ENCODE measurements at places on chromosomes 11 and 22. TPM values are rescaled to one million over a fixed set of nuclear protein-coding genes. Genes with fewer than 3 reads are reported as not detected.
A peak's percentile ranks its signal among the peaks of the same experiment; 100 is the strongest.

DNA sequence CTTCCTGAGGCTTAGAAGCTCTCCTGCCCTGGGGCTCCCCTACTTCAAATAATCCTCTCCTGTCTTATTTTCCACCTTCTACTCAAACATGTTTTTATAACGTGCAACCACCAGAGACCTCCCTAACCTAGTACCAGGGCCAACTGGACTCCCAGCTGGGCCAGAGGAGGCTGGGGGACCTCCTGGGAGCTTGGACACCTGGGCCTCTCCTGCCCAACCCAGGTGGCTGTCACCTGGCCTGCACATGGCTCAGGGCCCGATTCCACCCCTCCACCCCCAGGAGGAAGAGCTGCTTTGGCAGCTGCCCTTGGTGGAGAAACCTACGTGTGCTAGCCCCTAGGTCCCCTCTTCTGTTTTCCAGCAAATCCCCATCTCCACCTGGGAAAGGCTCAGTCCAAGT, 105.2 kb downstream of the ABTB2 start:
- H3K4me3 ChIP-seq, result no peak overlapping the region
- no peak overlapping the region for H3K27ac ChIP-seq

DNA sequence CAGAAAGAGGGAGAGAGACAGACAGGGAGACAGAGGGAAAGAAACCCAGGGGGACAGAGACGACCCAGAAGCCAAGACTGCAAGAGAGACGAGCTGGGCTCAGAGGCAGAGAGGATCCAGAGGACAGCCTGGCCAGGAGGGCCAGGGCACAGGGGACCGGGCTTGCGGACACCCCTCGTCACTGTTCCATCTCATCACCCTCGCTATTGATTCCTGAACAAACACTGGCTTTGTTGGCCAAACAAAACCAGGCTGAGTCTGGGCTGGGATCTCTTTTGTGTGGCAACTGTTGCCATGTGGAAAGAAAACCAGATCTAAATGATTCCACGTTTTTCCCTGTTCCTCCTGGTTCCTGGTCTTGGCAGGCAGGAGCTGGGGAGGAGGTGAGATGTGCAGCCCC, 339.4 kb downstream of the MN1 start:
- no peak for DNase-seq
- peaks cover 13% of the 10 kb centered on the region for H3K4me1 ChIP-seq
- H3K4me3 ChIP-seq, result no peak overlapping the region
- no peaks in the 10 kb centered on the region for H3K27me3 ChIP-seq
- no peak overlapping the region for H3K27ac ChIP-seq
- H3K36me3 ChIP-seq, result no peaks in the 10 kb centered on the region

Gene MS4A4E
- total RNA-seq, result not detected

Gene RBM4B
- 34.0 TPM for total RNA-seq

Gene TRIM49
- not detected for total RNA-seq

Gene CENPM
- total RNA-seq, result 37.2 TPM

DNA sequence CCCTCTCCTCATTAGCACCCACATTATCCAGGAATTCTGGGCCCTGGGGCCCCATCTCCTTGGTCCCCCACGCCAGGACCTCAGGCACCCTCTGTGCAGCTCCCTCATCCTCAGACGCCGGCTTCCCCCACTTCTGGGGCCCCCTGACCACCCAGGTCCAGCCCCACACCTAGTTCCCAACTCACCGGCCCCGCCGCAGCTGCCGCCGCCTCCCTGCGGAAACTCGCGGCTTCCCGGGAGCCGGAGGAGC, at the start of gene PCSK7:
PCSK7 (minus strand) TSS at position 232 of the 250 bp plus-strand sequence. CDS start 2,229 bp downstream, outside the sequence.
- H3K27ac ChIP-seq, result no peak within 1 kb of the TSS
- H3K36me3 ChIP-seq, result peaks cover 15% of the 10 kb centered on the region
- no peaks in the 10 kb centered on the region for H3K4me1 ChIP-seq
- H3K4me3 ChIP-seq, result peak within 1 kb of the TSS; percentile 100
- H3K27me3 ChIP-seq, result no peaks in the 10 kb centered on the region

GRCh38 chr11:65386307-65387140, at the start of gene FRMD8:
TSS of gene FRMD8 (plus strand) at chr11:65386637. CDS start at chr11:65387037, 400 bp downstream.
- DNase-seq, result peak; percentile 70
- H3K27me3 ChIP-seq, result no peaks in the 10 kb centered on the region
- H3K27ac ChIP-seq, result no peak within 1 kb of the TSS

GRCh38 chr11:32382339-32383049, 52.8 kb downstream of the WT1 start:
- no peak overlapping the region for H3K27ac ChIP-seq
- H3K4me1 ChIP-seq, result no peaks in the 10 kb centered on the region
- no peak overlapping the region for H3K4me3 ChIP-seq
- H3K27me3 ChIP-seq, result no peaks in the 10 kb centered on the region
- DNase-seq, result no peak

GRCh38 chr22:42695294-42695693, 25.4 kb downstream of the A4GALT start:
- H3K36me3 ChIP-seq, result no peaks in the 10 kb centered on the region
- no peak overlapping the region for H3K27ac ChIP-seq
- H3K4me1 ChIP-seq, result peaks cover 2% of the 10 kb centered on the region
- H3K27me3 ChIP-seq, result no peaks in the 10 kb centered on the region
- DNase-seq, result no peak

DNA sequence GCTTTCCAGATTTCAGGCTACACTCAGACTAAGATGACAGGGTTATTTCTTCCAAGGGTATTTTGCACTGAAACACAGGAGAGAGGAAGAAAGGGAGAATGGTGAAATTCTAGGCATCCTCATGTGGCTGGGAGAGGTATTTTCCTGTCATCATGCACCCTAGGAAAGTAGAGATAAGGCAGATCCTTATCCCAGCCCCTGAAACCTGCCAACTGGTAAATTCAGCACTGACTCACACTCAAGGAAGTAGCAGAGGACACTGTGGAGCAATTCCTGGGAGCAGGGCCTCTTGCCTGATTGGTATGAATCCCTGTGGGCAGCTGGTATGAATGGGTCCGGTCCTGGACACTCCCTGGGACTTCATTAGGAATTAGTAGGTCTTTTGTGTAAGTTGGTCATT, 37.6 kb upstream of the SLC5A1 start:
- DNase-seq, result no peak
- no peaks in the 10 kb centered on the region for H3K36me3 ChIP-seq
- no peaks in the 10 kb centered on the region for H3K4me1 ChIP-seq
- H3K27me3 ChIP-seq, result no peaks in the 10 kb centered on the region

DNA sequence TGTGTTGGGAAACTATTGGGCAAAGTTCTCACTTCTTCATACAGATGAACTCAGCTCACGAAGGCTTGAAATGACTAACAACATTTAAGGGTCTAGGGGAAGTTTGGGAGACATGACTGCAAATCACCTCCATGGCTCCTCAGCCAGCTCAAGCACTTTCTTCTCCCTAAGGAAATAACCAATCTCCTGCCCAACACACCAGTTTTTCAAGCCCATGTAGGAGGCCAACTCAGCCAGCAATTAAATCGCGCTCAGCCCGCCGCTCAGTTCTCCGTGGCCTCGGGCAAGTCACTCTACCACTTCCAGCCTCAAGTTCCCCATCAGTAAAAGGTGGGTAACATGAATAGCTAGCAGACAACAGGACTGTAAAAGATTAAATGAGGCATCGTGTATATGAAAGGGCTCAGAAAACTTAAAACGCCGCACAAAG, 796 bp downstream of the POLDIP3 start:
- peaks cover 41% of the 10 kb centered on the region for H3K36me3 ChIP-seq
- H3K4me1 ChIP-seq, result peaks cover 5% of the 10 kb centered on the region
- no peak for DNase-seq
- peak overlapping the region; percentile 94 for H3K4me3 ChIP-seq
- H3K27me3 ChIP-seq, result no peaks in the 10 kb centered on the region
- peak overlapping the region; percentile 75 for H3K27ac ChIP-seq

GRCh38 chr11:36753960-36754359, 155.9 kb upstream of the RAG2 start:
- no peaks in the 10 kb centered on the region for H3K36me3 ChIP-seq
- no peaks in the 10 kb centered on the region for H3K4me1 ChIP-seq
- DNase-seq, result no peak
- no peak overlapping the region for H3K4me3 ChIP-seq

DNA sequence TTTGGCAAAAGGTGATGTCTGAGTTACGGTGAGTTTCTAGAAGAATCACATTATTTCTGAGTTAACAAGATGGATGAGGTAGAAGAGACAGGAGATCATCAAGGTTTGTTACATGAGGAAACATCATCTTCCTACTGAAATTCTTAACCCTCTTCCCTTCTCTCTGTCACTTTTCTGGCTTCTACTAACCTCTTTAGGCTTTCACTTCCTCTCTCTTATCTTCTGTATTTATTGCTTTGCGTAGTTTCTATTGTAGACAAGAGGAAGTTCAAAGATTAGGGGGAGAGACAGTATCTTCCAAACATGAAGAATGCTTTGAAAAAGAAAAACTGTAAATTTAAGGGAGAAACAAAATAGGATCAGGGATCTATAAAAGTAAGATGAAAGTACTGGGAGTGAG, 75.4 kb downstream of the TRPC6 start:
- no peak overlapping the region for H3K4me3 ChIP-seq
- no peaks in the 10 kb centered on the region for H3K4me1 ChIP-seq
- H3K27me3 ChIP-seq, result no peaks in the 10 kb centered on the region
- no peak overlapping the region for H3K27ac ChIP-seq
- DNase-seq, result no peak
- no peaks in the 10 kb centered on the region for H3K36me3 ChIP-seq

DNA sequence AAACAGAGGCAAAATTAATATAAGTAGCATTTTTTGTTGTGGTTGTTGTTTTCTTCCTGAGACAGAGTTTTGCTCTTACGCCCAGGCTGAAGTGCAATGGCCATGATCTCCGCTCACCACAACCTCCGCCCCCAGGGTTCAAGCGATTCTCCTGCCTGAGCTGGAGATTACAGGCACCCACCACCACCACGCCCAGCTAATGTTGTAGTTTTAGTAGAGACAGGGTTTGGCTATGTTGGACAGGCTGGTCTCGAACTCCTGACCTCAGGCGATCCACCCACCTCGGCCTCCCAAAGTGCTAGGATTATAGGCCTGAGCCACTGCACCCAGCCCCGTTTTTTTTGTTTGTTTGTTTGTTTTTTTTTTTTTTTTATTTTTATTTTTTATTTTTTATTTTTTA, 64.5 kb downstream of the MCHR1 start:
- no peaks in the 10 kb centered on the region for H3K4me1 ChIP-seq
- DNase-seq, result no peak
- no peak overlapping the region for H3K4me3 ChIP-seq
- no peak overlapping the region for H3K27ac ChIP-seq
- peaks cover 12% of the 10 kb centered on the region for H3K36me3 ChIP-seq

DNA sequence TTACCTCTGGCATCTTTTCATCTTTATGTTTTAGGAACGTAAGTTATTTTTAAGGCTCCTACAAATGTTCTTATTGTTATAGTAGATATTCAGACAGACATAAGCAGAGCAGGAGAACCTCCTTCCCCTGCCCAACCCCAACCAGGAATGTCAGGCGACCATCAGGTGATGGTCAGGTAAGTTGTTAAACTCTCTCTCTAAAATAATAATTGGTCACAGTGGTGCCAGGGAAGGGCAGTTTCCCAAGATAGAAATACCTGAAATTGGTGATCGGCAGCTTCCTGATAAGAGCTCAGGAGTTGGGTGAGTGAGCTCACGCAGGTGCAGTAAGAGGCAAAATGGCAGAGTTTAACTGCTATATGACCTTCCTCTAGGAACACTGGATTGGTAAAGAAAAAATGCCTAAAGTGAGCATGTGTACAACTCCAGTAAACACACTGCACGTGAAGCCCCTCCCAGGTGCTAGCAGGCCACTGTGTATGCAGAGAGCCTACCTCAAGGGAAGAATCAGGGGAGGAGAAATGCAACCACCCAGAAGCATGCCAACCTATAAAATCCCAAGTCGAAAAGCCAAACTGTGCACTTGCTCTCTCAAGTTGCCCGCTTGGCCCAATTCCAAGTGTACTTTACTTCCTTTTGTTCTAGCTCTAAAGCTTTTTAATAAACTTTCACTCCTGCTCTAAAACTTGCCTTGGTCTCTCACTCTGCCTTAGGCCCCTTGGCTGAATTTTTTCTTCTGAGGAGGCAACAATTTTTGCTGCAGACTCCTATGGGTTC, 273.9 kb downstream of the SBF2 start:
- H3K27ac ChIP-seq, result no peak overlapping the region
- DNase-seq, result no peak
- peaks cover 2% of the 10 kb centered on the region for H3K36me3 ChIP-seq
- no peak overlapping the region for H3K4me3 ChIP-seq
- H3K27me3 ChIP-seq, result no peaks in the 10 kb centered on the region

GRCh38 chr11:120307476-120307875, 17.6 kb upstream of the TLCD5 start:
- no peak overlapping the region for H3K4me3 ChIP-seq
- no peaks in the 10 kb centered on the region for H3K4me1 ChIP-seq
- H3K27ac ChIP-seq, result no peak overlapping the region
- H3K36me3 ChIP-seq, result no peaks in the 10 kb centered on the region
- no peak for DNase-seq

Gene NOL12
- 30.4 TPM for total RNA-seq

Gene MS4A6A
- total RNA-seq, result not detected

DNA sequence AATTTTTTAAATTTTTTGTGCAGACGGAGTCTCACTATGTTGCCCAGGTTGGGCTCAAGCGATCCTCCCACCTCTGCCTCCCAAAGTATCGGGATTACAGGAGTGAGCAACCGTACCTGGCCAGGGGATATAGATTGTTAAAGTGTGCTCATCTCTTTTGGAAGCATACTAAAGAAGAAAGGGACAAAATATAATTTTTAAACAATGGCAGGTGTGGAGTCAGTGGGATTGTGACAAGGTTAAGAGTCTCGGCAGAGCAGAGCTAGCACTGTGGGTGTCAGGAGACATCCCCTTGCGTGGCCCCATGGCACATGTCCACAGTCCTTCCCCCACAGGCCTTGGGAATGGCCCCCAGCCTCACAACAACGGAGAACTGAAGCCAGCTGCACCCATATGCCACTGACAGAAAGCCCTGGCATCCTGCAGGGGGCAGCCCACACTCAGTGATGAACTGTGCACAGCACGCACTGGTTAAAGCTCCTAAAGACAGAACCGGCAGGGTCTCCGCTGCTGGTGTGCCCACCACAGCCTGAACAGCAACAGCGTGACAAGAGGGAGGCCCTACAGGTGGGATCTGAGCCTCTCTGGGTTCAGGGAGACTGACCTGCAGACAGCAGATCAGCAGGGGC, 29.9 kb downstream of the SERPIND1 start:
- H3K4me3 ChIP-seq, result no peak overlapping the region
- H3K27ac ChIP-seq, result no peak overlapping the region
- H3K36me3 ChIP-seq, result peaks cover 15% of the 10 kb centered on the region
- peak; percentile 56 for DNase-seq

Gene PRODH
- total RNA-seq, result 54.3 TPM

DNA sequence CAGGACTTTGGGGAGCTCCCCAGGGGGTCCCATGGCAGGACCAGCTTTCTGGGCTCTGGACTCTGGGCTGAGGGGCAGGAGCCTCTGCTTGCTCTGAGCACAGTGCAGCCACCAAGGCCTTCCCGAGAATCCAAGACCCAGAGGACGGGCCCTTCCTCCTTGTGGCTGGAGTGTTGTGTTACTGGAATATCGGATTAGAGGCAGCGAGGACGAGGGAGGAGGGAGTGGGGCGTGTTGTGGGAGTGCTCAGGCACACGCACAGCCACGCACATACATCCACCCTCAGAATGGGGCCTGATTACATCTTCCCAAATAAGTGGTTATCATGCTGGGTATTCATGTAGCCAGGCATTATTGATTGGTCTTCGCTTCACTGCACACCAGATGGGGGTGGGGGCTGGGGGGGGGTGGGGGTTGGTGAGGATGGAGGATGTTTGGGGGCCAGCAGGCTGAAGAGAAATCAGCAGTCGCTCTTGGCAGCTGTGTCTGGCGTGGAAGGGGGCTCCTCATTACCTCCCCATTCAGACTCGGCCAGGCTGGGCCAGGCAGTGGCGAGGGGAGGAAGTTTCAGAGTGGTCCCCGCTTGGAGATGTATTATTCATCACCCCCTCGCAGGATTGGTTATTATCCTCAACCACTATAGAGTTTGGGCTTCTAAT, 120.9 kb downstream of the ST3GAL4 start:
- H3K27me3 ChIP-seq, result no peaks in the 10 kb centered on the region
- no peak for DNase-seq
- no peak overlapping the region for H3K27ac ChIP-seq
- no peak overlapping the region for H3K4me3 ChIP-seq
- H3K4me1 ChIP-seq, result no peaks in the 10 kb centered on the region

Gene GSTP1
- 1,513 TPM for total RNA-seq

All from H9 (cell line).